ENCODE measurements at places on chromosomes 12 and 14. TPM values are rescaled to one million over a fixed set of nuclear protein-coding genes. Genes with fewer than 3 reads are reported as not detected.

Gene MUCL1
- not detected for total RNA-seq

Gene SLC38A6
- total RNA-seq = 20.7 TPM

Gene B4GALNT3
- not detected for total RNA-seq

Gene CLEC14A
- total RNA-seq = 286 TPM

Gene JPH4
- total RNA-seq = not detected

Gene RFLNA
- 32.5 TPM for total RNA-seq

Gene ART4
- 17.9 TPM for total RNA-seq

Gene GDF3
- not detected for total RNA-seq

Gene FAM181A
- not detected for total RNA-seq

Gene FAR2
- 34.2 TPM for total RNA-seq

Gene GPRC5A
- total RNA-seq = 36.0 TPM

Gene SLC8A3
- 0.09 TPM for total RNA-seq

Gene PDZRN4
- not detected for total RNA-seq

Gene RHOJ
- total RNA-seq = 112 TPM

Gene LRRC43
- 0.72 TPM for total RNA-seq

Gene SLC10A1
- not detected for total RNA-seq

Gene CCDC196
- total RNA-seq = not detected

Gene GUCY2C
- total RNA-seq = not detected

Gene NXPH4
- total RNA-seq = 2.5 TPM

Gene PGF
- 395 TPM for total RNA-seq

Gene BBS10
- total RNA-seq = 15.0 TPM

Gene OR4E2
- total RNA-seq = not detected

Gene CLEC9A
- total RNA-seq = not detected

Gene CLEC4D
- not detected for total RNA-seq

Gene TMEM106C
- 65.9 TPM for total RNA-seq

Gene AQP2
- total RNA-seq = not detected

Gene SLC5A8
- not detected for total RNA-seq

Gene BAG5
- total RNA-seq = 33.2 TPM
